ENCODE measurements at places on chromosomes 2 and 18. TPM values are rescaled to one million over a fixed set of nuclear protein-coding genes. Genes with fewer than 3 reads are reported as not detected.

The BABAM2 gene
- total RNA-seq = 42.9 TPM

GRCh38 chr2:203596183-203596582 lies 61.1 kb upstream of the RAPH1 start:
- H3K36me3 ChIP-seq = no peaks in the 10 kb centered on the region
- H3K4me3 ChIP-seq = no peak overlapping the region
- H3K27ac ChIP-seq = no peak overlapping the region
- no peak for DNase-seq
- no peaks in the 10 kb centered on the region for H3K4me1 ChIP-seq

DNA sequence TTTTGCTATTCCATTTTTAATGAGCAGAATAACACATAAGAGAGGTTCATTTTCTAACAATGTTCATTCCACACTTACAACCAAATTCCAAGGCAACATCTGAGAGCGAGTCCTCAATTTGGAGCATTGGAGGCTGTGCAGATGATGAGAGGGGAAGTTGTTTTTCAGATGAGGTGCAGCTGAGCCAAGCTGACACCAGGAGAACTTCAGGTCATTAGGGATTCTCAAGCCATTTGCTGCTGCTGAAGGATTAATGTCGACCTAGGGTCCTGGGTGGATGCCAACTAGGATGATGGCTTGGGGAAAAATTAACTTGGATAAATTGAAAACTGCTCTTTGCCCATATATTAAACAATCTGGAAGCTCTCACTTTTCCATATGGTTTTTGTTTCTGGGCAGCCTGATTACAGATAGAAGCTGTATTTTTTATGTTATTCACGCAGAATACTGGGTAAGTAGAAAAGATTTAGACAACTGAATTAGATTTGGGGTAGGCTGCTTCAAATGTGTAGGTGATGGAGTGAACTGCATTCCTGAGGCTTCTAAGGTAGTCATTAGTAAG lies 206.4 kb upstream of the SLC39A10 start:
- H3K4me3 ChIP-seq = no peak overlapping the region
- H3K4me1 ChIP-seq = no peaks in the 10 kb centered on the region
- H3K27ac ChIP-seq = no peak overlapping the region
- H3K36me3 ChIP-seq = no peaks in the 10 kb centered on the region

- H3K27ac ChIP-seq = peak overlapping the region; percentile 86
- peaks cover 54% of the 10 kb centered on the region for H3K4me1 ChIP-seq
- no peaks in the 10 kb centered on the region for H3K27me3 ChIP-seq
- DNase-seq = no peak
- H3K36me3 ChIP-seq = peaks cover 17% of the 10 kb centered on the region
Observed at GRCh38 chr2:12719400-12720277, 2.9 kb downstream of the TRIB2 start.

The HRH4 gene
- 0.39 TPM for total RNA-seq
